8988T (cell line): ENCODE measurements at places on chromosomes 12 and 14.
A peak's percentile ranks its signal among the peaks of the same experiment; 100 is the strongest.

GRCh38 chr12:96170328-96170727, 23.8 kb upstream of the ELK3 start:
- no peak for DNase-seq

DNA sequence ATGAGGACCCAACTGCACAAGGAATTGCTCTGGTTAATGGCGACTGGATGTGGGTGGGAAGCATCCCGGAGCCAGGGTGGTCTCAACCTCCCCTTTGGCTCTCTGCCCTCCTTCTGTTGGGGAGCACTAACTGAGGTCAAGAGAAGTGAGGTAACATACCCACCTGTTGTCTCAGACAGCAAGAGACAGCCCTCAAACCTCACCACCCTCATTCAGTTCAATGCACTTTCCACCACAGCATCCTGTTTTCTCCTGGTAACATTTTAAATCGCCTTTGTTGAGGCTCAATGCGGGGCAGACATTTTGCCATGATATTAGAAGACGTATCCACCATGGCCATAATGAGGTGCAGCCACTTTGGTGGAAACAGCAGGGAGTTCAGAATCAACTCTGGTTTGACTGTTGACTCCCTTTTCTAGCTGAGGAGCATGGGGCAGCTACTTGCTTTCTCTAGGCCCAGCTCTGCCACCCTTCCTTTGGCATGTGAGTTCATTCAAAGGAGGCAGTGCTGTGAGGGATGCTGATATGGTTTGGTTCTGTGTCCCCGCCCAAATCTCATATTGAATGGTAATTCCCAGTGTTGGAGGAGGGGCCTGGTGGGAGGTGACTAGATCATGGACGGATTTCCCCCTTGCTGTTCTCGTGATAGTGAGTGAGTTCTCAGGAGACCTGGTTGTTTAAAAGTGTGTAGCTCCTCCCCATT, 338.6 kb downstream of the PCNX1 start:
- no peak for DNase-seq

GRCh38 chr12:120132863-120133385, 16.4 kb upstream of the RAB35 start:
- DNase-seq = no peak

GRCh38 chr14:32076278-32077080, 625 bp upstream of the ARHGAP5 start:
- DNase-seq = peak; percentile 77

GRCh38 chr12:77594366-77594765, 236.3 kb upstream of the NAV3 start:
- DNase-seq = no peak

- DNase-seq = no peak
These were observed 6.9 kb downstream of the FLRT2 start for GRCh38 chr14:85536833-85537190.

GRCh38 chr12:54989829-54990228, 5.3 kb upstream of the TESPA1 start:
- DNase-seq = no peak

- no peak for DNase-seq
These were observed 74.9 kb upstream of the MED13L start for GRCh38 chr12:116352315-116352835.

- DNase-seq = no peak
These were observed 119.5 kb downstream of the PAH start for GRCh38 chr12:102797528-102797927.

GRCh38 chr12:13536219-13536910, 339.8 kb downstream of the EMP1 start:
- DNase-seq = no peak

- no peak for DNase-seq
These were observed 775.1 kb downstream of the FLRT2 start for GRCh38 chr14:86305058-86305457.

DNA sequence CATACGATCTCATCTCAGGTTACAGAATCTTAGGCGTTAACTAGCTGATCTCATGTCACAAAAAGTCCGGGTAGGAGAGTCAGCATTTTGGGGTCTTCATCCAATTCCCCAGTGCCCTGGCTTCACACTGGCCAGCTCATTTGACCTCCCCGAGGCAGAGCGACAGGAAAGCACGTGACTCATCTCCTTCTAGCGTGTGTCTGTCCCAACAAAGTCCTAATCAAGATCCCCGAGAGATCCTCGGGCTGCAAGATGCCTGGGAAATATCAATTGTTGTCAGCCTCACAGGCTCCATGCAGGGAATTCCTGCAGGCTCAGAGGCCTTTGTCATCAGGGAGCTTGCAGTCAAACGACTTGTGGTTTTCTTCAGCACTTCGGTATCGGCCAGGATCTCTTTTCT, 57.5 kb downstream of the ZNF664 start:
- no peak for DNase-seq

DNA sequence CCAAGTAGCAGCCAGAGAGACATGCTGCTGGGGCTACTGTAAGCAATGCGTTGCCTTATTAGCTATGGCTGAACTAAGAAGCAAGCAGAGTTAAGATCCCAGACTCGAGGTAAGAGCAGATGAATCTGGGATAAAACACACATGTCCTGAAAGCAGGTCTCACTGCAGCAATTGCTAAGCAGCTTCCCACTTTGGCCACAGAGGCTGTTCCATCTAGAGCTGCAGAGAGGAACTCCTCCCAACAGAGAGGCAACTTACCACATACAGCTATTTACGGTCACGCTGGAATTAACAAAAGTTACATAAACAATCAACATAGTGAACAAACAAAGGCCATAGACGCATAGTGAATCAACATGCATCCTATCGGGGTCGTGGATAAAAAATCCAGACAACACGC, 90.2 kb downstream of the KSR2 start:
- no peak for DNase-seq
